ENCODE measurements at places on chromosomes 12 and 14.

DNA sequence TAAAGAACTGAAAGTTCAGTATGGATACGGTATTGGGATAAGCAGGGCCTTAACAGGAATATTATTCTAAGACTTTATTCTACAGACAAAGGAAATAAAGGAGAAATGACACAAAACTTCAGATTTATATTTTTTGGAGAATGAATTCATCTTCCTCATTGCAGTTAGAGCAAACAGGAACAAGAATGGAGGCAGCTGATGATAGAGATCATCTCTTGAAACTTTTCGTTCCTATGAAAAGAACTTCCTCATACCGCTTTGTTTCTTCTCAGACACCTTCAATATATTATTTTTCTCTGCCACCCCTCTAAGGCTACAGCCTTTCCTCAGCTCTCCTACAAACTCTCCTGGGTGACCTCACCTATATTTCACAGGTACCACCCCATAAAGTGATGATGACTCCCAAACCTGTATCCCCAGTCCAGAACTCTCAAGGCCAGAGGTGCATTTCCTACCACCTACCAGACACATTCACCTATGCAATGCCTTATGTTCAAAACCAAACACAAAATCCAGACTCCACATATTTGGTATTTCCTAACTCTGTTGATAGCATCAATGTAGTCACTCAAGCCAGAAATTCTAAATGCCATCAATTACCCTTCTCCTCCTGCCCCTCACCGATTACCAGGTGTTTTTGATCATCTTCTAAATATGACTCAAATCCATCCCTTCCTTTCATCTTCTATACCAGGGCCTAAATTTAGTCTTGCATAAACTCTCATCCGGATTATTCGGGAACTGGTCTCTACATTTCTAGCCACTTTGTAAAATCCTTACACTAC lies 7.4 kb downstream of the MAP4K5 start:
- DNase-seq = peak; percentile 3

- DNase-seq = no peak
Observed at GRCh38 chr12:6979021-6979420, 8.3 kb downstream of the EMG1 start.

DNA sequence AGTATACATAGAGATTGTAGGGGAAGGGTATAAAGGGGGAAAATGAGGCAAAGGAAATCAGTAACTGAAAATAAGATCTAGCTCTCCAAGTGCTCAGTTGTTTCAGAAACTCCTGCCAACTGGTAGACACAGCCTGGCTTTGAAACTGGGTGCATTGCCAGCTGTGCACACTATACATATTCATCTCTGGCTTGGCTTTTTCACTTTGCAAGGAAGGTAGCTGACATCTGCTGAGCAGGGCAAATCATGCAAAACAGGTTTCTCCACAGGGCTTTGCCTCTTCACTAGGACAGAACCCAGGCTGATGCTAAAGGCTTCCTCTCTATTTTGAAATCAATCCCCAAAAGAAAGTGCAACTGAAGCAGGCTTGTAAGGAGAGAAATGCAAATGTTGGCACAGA lies 101.5 kb downstream of the HELB start:
- DNase-seq = peak; percentile 82

- peak; percentile 81 for DNase-seq
Observed at GRCh38 chr12:95548539-95549391, 2.5 kb downstream of the USP44 start.

DNA sequence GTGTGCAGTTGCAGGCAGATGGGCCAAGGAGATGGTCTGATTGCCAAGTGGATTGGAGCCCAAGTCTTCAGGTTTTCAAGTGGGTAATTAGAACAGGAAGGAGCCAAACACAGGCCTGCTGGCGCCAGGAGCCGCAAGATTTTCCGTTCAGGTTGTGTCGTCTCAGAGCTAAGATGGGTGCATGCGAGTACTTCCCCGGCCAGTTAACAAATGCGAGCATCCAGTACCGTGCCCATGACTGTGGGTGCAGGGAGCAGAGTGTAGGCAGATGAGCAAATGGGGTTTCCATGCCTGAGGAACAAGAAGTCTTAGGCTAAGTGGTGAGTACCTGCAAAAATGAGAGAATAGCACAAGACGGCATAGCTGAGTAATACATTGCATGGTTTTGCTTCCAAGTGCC lies 90.5 kb downstream of the CHST11 start:
- DNase-seq = no peak

GRCh38 chr12:121892673-121893561 lies 4.3 kb downstream of the PSMD9 start:
- no peak for DNase-seq

- DNase-seq = no peak
Observed at GRCh38 chr14:65339866-65340265, 72.7 kb upstream of the FUT8 start.

GRCh38 chr14:56881181-56881580 lies 70.9 kb upstream of the OTX2 start:
- no peak for DNase-seq

GRCh38 chr14:69059658-69060623 lies 80.8 kb upstream of the ACTN1 start:
- DNase-seq = peak; percentile 5

DNA sequence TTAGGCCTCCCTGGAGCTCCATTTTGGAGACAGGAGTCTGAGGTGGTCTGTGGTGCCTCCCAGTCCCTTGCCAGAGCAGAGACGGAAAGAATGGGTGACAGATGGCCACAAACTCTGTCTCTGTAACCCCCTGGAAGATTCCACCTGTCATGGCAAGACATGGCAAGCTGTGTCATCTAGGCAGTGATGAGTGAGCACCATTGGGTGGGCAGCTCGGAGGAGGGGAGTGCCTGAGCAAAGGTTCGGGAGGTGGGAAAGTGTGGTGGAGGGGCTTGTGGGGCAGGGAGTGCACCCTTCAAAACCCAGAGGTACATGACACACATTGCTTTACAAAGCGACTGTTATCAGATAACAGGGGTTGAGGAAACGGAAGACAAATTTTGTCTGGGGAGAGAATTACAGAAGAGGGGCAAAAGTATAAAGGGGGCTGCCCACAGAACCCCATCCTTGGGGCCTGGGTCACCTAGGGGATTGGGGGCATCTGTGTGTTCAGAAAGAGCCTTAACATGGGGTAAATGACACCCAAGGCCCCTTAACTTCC lies 3.5 kb downstream of the RIN3 start:
- DNase-seq = no peak

DNA sequence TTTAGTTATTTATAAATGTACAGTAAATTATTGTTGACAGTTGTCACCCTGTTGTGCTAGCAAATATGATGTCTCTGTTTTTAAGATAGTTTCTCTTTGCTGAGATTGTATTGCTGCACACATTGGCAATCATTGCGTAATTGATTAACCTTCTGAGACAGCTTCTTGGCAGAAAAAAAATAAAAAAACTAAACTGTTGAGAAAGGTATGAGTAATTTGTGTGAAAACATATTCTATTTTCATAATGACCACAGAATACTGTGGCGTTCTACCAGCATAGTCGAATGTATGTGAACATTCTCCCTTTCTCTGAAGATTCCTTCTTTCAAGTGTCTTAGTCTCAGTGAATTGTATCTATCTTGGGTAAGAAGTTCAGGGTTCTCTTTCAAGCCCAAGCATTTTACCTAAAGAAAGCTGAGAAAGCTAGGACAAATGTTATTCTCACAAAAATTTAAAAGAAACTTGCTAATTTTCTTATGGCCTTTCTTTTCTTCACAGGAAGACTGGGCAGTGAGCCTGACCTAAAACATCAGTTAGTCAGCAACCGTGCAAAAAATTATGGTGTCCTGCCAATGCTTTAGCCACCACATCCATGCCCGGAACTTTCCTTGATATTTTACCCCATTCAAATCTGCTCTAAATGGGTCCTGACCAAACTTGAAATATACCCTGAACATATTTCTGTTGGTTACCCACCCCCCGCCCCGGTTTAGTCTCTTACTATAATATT lies 69.0 kb upstream of the REP15 start:
- DNase-seq = no peak

DNA sequence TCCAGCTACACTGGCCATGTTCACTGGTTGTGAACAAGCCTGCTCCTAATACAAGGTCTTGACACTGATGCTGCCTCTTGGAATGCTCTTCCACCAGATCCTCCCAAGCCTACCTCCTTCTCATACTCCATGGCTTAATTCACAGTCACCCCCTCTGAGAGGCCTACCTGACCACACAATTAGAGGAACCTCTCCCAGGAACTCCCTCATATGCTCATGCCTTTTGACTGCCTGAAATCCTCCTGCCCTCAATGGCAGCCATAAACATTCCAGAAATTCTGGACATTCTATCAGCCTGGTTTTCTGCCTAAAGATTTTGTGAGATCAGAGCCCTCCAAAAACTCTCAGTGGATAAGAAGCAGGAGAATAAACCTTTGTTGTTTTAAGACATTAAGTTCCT lies 340.2 kb downstream of the C12orf75 start:
- no peak for DNase-seq

- DNase-seq = no peak
Observed at GRCh38 chr14:106013879-106014376, 487.5 kb downstream of the TMEM121 start.

GRCh38 chr12:124687917-124688316 lies 120.5 kb upstream of the NCOR2 start:
- no peak for DNase-seq

GRCh38 chr14:104149617-104150135 lies 11.3 kb downstream of the KIF26A start:
- DNase-seq = no peak

DNA sequence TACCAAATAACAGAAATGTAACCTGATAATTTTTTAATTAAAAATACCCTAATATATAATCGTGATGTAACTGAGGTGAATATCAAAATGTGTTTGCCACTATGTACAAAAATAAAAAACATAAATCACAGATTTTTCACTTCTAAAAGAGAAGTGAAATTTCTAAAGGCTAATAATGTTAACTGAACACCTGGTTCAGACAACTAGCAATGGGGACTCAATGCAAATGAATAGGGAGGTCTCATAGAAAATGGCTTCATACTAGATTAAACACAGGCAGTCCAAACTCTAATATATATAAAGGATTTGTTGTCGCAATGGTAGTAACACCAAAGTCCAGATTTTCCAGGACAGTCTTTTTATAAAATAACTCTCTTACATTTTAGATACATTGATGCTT lies 365.4 kb upstream of the ATP2B1 start:
- DNase-seq = no peak

DNA sequence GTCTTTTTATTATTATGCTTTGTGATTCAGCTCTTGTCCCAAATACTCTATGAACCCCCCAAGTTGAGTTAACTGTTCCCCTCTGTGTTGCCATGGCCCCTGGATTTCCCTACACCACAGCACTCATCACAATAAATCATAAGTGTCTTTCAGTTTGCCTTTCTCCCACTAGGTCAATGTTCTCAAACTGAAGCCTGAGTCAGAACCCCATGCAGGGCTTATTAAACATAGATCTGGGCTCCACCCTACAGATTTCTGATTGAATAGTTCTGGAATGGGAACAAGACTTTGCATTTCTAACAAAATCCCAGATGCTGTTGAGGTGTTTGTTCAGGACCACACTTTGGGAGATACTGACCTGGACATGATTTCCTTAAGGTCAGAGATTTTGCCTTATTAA lies 199.4 kb downstream of the TBX5 start:
- DNase-seq = no peak

DNA sequence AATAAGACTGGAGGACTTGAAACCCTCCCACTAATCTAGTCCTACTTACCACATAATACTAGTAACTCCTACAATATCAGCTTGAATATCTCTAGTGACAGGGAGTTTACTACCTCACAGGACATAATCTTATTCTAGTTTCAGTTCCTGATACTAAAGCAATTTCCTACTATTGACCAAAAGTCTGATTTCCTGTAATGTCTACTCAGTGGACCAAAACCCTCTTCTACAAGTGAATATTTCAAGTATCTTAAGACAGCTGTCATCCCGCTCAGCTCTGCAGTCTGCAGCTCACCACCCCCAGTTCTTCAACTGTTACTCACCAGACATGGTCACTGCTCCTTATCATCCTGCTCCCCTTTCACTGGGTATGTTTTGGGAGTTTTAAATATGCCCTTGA lies 70.8 kb upstream of the TMCC3 start:
- DNase-seq = no peak

GRCh38 chr14:104171895-104172294 lies 33.5 kb downstream of the KIF26A start:
- no peak for DNase-seq

DNA sequence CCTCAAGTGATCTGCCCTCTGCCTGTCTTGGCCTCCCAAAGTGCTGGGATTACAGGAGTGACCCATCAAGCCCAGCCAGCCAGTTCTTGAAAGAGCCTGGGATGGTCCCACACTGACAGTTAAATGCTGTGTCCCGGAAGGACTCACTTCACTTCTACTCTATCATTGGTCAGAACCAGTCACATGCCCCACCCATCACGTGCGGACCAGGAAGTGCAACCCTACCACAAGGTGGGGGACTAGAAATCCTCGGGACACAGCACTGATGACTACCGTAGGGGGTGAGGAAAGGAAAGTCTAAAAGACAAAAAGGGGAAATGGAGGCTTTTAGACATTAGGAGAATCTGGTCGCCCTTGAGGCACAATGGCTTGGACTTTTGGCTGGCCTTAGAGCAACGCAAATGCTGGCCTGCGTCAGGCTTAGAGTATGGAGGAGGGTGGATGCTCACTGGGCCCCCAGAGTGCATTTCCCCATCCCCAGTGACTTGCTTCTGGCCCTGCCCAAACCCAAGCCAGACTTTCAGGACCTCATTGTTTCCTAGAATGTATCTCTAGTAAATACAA lies 207.7 kb downstream of the TTC8 start:
- DNase-seq = no peak

GRCh38 chr14:27605282-27605681 lies 1007.4 kb upstream of the NOVA1 start:
- peak; percentile 28 for DNase-seq

- DNase-seq = no peak
Observed at GRCh38 chr12:95972832-95973456, 23.2 kb downstream of the HAL start.

- DNase-seq = no peak
Observed at GRCh38 chr14:105182296-105183020, 1.3 kb upstream of the NUDT14 start.

DNA sequence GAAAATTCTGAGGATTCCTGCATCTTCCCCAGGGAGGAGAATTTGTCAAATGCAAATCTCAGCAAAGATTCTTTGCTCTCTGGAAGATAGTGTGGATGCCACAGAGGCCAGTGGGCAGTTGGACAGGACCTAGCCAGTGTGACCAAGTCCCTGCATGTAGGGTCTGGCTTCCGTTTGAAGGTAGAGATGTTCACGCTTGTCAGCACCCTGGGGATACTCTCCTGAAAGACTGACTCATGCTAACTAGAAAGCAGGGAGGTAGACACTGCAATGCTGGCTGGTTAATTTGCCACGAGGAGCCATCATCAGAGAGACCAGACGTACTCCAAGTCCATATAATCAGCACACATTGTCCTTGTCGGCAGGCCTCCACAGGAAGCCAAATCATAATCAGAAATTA lies 130.1 kb downstream of the SAMD4A start:
- DNase-seq = no peak

DNA sequence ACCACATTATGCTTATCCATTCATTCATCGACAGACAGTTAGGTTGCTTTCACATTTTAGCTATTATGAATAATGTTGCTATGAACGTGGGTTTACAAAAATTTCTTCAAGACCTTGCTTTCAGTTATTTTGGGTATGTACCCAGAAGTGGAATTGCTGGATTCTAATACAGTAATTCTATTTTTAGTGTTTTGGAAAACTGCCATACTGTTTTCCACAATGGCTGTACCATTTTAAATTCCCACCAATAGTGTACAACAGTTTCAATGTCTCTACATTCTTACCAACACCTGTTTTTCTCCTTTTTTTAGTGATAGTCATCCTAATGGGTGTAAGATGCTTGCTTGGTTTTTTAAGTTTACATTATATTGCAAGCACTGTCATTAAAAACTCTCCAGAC lies 147.5 kb downstream of the ZFP36L1 start:
- no peak for DNase-seq

GRCh38 chr14:68394764-68395143 lies 398.1 kb downstream of the ZFP36L1 start:
- DNase-seq = no peak

All from DMS53 (cell line).